ENCODE measurements at places on chromosomes 2 and 18.

DNA sequence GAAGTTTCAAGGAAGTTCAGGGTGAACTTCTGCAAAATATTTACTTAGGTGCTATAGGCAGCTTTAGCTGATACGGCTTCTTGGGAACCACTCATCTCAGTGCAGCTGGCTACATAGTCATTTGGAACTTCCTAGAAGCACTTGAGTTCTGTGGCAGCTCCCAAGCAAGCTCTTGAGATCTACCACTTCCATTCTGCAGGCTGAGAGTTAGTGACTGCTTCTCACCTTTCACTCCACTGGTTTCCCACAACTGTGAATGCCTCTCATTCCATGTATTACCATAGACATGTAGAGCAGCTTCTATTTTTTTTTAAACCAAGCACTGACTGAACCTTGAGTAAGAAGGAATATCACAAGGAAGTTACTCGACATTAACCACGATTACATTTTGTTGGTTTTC lies 994.1 kb upstream of the ACVR2A start:
- no peaks in the 10 kb centered on the region for H3K27me3 ChIP-seq
- no peak overlapping the region for H3K4me3 ChIP-seq
- no peaks in the 10 kb centered on the region for H3K36me3 ChIP-seq
- DNase-seq, result no peak

DNA sequence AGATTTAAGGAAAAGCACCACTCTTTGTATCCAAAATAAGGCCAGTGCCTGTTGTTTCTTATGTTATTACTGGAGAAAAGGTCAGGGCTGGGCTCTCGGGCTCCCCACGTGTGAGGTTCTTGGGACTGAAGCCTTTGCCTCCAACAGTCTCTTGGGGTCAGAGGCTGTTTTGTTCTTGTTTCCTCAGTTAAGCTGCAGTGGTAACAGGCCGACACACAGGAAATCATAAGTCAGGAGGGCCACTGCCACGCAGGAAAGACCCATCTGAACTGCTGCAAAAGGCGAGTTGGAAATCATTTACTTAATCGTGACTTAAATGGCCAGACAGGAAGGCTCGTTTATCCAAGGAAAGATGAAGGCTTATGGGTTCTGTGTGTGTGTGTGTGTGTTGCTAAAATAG lies 30.3 kb upstream of the IL37 start:
- H3K4me1 ChIP-seq, result peaks cover 29% of the 10 kb centered on the region
- H3K27me3 ChIP-seq, result no peaks in the 10 kb centered on the region
- DNase-seq, result no peak

- H3K27ac ChIP-seq, result no peak overlapping the region
- no peaks in the 10 kb centered on the region for H3K36me3 ChIP-seq
- H3K4me3 ChIP-seq, result no peak overlapping the region
- no peaks in the 10 kb centered on the region for H3K4me1 ChIP-seq
- no peaks in the 10 kb centered on the region for H3K27me3 ChIP-seq
Measured at GRCh38 chr2:2180446-2180845, 150.6 kb downstream of the MYT1L start.

DNA sequence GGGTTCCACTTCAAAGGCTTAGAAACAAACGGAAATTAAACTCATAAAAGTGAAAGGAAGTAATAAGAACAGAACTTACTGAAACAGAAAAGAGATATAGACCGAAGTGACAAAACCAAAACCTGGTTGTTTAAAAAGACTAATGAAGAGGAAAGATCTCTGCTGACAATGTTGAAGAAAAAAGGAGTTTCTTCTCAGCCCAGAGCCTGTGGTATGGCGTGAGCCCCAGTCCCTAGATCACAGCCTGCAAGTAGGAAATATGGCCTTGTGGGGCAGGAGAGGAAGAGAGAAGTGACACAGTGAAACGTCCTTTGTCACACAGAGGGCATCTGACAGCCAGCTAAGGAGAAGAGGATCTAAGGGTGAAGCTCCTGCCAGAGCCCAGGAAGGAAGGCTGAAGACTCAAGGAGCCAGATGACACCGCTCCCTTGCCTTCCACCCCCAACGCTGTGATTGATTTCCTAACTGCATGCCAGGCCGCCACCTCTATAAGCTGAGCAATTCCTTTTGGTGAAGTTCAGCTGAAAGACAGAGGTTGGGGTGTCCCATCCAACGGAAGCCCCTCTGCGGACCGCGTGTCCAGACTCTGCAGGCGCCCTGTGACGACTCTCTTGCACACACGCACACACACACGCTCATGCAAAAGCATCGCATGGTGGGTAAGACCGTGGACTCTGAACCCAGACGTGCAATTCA lies 141.1 kb downstream of the HDAC4 start:
- H3K36me3 ChIP-seq, result peaks cover 5% of the 10 kb centered on the region
- peak overlapping the region; percentile 91 for H3K27ac ChIP-seq
- peaks cover 80% of the 10 kb centered on the region for H3K4me1 ChIP-seq

GRCh38 chr2:225041207-225041850 lies 939 bp downstream of the DOCK10 start:
- H3K4me1 ChIP-seq, result peaks cover 57% of the 10 kb centered on the region
- peak overlapping the region; percentile 99 for H3K27ac ChIP-seq
- H3K4me3 ChIP-seq, result peak overlapping the region; percentile 99
- H3K27me3 ChIP-seq, result no peaks in the 10 kb centered on the region
- DNase-seq, result peak; percentile 94
- H3K36me3 ChIP-seq, result peaks cover 32% of the 10 kb centered on the region

- H3K27me3 ChIP-seq, result no peaks in the 10 kb centered on the region
- H3K4me1 ChIP-seq, result peaks cover 8% of the 10 kb centered on the region
- peak; percentile 80 for DNase-seq
Measured at GRCh38 chr2:54903736-54904554, 146.3 kb downstream of the RTN4 start.

- H3K4me1 ChIP-seq, result no peaks in the 10 kb centered on the region
- H3K36me3 ChIP-seq, result no peaks in the 10 kb centered on the region
- no peaks in the 10 kb centered on the region for H3K27me3 ChIP-seq
- DNase-seq, result no peak
- no peak overlapping the region for H3K27ac ChIP-seq
- no peak overlapping the region for H3K4me3 ChIP-seq
Measured at GRCh38 chr18:56036741-56037140, 448.7 kb upstream of the TCF4 start.

DNA sequence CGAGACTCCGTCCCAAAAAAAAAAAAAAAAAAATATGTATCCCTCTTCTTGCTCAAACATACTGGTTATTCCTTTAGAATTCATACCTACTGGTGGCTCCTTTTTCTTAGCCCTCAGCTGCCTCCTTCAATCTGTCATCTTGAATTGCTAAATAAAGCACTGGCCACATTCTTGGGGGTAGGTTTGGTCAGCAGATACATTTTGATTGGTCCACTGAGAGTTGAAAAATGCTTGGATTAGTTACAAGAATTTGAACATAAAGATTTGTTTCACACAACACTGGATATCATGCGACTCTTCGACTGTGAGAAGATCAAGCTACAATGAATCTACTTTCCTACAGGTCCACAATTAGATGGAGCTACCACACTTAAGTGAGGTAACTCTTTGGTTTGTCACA lies 906.1 kb upstream of the SLC39A10 start:
- H3K4me3 ChIP-seq, result no peak overlapping the region
- DNase-seq, result no peak
- no peaks in the 10 kb centered on the region for H3K4me1 ChIP-seq

DNA sequence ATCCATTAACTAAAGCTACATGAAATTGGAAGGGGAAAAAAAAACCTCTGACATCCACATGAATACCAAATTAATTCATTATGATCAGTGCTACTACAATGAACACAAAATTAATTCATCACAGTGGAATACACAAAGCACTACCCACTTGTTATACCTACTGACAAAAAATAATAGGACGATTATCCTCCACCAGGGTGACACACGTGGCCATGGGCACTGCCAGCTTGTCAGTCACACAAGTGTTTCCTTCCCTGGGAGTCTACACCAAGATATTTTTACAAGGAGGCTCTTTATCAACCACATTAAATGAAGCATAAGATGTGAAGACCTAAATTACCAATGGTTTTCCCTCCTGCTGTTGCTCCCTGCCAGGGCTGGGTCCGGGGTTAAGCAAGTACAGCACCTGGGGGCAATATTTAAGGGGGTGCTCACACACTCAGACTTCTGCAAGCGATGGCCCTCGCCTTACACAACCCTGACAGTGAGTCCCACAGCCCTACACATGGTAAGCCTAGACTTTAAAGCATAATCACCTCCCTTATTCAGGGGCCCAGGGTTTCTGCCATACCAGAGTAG lies 90.1 kb downstream of the TCF4 start:
- H3K27ac ChIP-seq, result no peak overlapping the region
- H3K27me3 ChIP-seq, result peaks cover 7% of the 10 kb centered on the region
- no peak overlapping the region for H3K4me3 ChIP-seq

- peak; percentile 55 for DNase-seq
- H3K4me3 ChIP-seq, result peak overlapping the region; percentile 93
- peak overlapping the region; percentile 95 for H3K27ac ChIP-seq
- peaks cover 62% of the 10 kb centered on the region for H3K4me1 ChIP-seq
- H3K27me3 ChIP-seq, result no peaks in the 10 kb centered on the region
- H3K36me3 ChIP-seq, result peaks cover 19% of the 10 kb centered on the region
Measured at GRCh38 chr18:58671632-58672564, 633 bp downstream of the MALT1 start.

Measured in activated CD8-positive, alpha-beta T cell treated with anti-CD3 and anti-CD28 coated beads for 36 hours (primary cell).